ENCODE measurements at places on chromosomes 6 and 20.

- no peak for DNase-seq
These were observed 351.2 kb upstream of the MAP3K7 start for GRCh38 chr6:90938122-90938521.

DNA sequence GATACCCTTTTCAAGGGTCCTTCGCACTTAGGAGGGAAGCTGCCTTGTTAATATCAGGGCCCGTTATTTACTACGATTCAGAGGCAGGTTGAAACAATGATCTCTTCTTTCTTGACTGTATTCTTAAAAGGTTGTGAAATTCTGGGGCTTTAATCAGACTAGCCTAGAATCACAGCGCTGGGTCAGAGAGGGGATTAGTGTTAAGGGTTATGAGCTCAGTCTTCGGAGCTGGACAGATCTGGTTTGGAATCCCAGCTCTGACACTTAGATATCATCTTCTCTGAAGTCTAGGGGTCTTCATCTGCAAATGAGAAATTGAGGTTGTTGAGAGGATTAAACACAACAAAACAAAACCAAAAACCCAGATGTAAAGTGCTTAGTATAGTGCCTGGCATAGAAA lies 77.4 kb downstream of the CD83 start:
- no peak for DNase-seq

DNA sequence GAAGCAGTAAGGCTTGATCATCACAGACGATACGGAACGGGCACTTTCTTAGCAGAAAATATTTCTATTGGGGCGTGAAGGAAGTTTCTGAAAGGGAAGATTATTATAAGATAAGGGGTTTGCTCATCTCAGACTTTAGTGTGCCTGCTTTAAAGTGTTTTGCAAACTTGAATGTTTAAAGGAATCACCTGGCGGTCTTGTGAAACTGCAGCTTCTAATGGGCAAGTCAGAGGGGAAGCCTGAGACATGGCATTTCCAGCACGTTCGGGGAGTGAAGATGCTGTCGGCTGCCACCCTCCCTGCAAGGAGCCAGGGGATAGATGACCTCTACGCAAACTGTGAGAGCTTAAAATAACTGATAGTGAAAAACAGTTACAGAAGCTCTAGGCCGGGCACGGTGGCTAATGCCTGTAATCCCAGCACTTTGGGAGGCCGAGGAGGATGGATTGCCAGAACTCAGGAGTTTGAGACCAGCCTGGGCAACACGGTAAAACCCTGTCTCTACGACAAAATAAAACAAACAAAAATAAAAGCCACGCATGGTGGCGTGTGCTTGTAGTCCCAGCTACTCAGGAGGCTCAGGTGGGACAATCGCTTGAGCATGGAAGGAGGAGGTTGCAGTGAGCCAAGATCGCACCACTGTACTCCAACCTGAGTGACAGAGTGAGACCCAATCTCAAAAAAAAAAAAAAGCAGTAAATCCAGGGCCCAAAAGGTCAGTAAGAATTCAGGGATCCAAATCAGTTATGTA lies 2.3 kb upstream of the KIF16B start:
- DNase-seq, result peak; percentile 28

DNA sequence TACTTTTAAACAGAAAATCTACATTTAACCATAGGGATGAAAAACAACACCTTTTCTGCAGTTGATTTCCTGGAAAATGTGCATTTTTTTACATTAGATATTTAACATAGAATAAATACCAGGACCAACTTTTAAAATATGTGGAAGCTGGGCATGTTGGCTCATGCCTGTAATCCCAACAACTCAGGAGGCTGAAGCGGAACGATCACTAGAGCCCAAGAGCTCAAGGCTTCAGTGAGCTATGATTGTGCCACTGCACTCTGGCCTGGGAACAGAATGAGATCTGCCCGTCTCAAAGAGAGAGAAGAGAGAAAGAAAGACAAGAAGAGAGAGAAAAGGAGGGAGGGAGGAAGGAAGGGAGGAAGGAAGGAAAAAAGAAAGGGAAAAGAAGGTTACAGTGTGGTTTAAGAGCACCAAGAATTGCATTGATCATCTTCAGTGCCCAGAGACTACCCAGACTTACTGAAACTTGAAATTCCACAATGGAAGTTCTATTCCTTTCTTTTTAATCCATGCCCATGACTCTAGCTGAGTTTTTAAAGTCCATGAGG lies 189.4 kb upstream of the ARID1B start:
- DNase-seq, result no peak

DNA sequence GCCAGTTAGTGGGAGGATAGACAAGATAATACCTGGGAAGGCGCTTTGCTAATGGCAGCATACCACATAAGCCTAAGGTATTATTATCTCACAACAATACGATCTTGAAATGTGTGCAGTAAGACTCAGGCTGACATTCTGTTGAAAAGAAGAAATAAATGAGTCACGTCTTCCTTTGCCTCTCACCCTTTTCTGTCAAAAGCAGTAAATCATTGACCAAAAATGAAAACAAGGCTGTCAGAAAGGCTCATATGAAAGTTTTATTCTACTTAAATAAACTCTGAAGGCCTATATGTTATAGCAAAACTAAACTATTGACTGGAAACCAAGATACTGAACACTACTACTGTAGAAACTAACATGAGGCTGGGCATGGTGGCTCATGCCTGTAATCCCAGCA lies 43.1 kb upstream of the IL20RA start:
- no peak for DNase-seq

DNA sequence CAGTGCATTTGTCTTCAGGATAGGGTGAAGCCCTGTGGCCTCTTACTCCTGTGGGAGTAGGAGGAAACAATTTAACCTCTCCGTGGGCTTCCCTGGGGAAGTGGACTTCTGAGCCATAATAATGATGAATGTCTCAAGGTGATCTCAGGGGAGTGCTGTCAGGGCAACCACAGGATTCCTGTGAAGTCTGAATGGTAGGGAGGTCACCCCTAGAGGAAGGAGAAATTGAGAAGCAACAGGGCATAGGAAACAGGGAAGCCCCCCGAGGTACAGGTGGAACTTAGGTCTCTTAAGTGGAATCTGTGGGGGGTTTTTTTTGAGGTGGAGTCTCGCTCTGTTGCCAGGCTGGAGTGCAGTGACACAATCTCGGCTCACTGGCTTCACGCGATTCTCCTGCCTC lies 26.9 kb downstream of the STK35 start:
- no peak for DNase-seq

- DNase-seq, result no peak
These were observed 61.0 kb upstream of the PHACTR2 start for GRCh38 chr6:143616741-143617140.

GRCh38 chr6:34131326-34132290 lies 14.3 kb downstream of the GRM4 start:
- DNase-seq, result no peak

GRCh38 chr6:2795956-2796355 lies 30.8 kb downstream of the WRNIP1 start:
- no peak for DNase-seq

DNA sequence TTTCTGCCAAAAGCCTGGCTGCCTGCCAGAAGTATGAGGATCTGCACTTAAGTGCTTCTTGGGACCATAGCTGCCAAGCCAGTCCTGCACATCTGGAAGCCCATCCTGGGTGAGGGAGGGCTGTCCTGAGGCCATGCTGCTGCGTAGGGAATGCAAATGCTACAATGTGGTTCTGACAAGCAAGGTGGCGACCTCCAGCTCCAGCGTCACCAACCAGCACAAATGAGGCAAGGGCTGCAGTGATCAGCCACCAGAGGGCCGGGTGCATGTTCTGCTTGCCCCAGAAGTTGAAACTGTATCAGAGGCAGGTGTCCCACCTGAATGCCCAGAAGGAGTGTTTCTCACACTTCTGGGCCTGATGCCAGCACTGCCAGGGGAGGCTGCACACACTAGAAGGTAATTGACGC lies 99.1 kb upstream of the KCNQ5 start:
- DNase-seq, result no peak
